Heart left ventricle (tissue), 16 donors: ENCODE measurements at places on chromosomes 13 and 19. TPM values are rescaled to one million over a fixed set of nuclear protein-coding genes. Genes with fewer than 3 reads are reported as not detected.

Gene MYO1F
- 9.2 TPM for total RNA-seq

Gene IL17D
- total RNA-seq: 1.6 TPM

Gene LSM7
- 47.7 TPM for total RNA-seq

Gene DMKN
- total RNA-seq: 15.5 TPM

Gene GPR18
- total RNA-seq: not detected

Gene SLC25A41
- 0.56 TPM for total RNA-seq

Gene PTBP1
- total RNA-seq: 65.7 TPM

DNA sequence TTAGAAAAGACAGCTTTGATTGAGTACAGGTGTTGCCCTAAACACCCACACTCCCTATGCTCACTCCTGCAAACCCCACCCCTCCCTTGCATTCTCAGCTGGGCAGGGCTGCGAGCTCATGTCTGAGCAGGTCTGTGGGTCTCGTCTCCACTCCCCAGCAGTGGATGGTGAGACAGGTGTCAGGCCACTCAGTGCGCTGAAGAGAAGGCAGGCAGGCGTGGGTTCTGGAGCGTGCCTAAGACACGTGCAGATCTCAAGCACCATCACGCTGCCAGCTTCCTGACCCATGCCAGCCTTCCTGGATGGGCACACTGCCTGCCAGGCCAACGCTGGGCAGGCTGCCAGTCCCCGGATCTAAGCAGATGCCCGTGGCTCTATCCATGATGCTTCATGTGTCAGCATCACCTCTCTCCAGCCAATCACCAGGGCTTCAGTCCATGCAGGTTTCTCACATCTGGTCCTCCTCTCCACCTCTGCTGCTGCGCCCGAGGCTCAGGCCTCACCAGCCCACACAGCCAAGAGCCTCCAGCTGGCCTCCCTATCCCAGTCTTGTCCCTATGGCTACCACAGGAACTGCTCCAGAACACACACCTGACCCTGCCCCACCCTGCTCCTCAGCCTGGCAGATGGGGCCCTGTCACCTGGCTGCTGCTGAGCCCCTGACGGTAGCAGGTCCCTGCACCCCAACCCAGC, 42.6 kb downstream of the EPS15L1 start:
- peaks cover 11% of the 10 kb centered on the region for H3K4me1 ChIP-seq
- peak; percentile 81 for DNase-seq
- H3K36me3 ChIP-seq: peaks cover 92% of the 10 kb centered on the region
- no peak overlapping the region for H3K4me3 ChIP-seq
- H3K27me3 ChIP-seq: no peaks in the 10 kb centered on the region

DNA sequence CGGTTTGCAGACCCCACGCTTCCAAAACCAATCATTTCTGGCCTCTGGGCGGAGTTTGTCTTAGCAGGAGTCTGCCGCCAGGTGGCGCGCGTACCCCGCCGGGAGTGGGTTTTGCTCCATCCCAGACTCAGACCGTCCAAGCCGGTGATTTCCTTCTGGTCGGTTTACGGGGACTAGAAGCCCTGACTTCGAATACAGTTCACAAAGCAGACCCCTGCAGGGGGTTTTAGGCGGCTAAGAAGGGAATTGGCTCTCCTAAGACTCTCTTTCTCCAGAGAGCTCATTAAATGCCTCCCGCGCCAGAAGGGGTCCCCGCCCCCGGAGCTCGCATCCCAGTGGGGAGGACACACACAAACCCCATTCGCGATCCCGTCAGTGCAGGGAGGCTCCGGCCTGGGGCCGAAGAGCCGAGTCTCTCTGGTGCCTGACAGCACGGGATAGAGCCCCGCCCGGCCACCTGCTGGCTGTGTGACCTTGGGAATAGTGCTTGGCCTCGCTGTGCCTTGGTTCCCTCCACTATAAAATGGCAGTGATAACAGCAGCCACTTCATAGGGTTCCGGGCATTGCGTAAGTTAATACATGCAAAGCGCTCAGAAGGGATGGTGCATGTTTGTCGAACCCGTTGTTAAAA, 8.6 kb upstream of the NUP62 start:
- no peaks in the 10 kb centered on the region for H3K4me1 ChIP-seq
- H3K36me3 ChIP-seq: no peaks in the 10 kb centered on the region
- DNase-seq: peak; percentile 80
- no peaks in the 10 kb centered on the region for H3K27me3 ChIP-seq
- peak overlapping the region; percentile 8 for H3K4me3 ChIP-seq

DNA sequence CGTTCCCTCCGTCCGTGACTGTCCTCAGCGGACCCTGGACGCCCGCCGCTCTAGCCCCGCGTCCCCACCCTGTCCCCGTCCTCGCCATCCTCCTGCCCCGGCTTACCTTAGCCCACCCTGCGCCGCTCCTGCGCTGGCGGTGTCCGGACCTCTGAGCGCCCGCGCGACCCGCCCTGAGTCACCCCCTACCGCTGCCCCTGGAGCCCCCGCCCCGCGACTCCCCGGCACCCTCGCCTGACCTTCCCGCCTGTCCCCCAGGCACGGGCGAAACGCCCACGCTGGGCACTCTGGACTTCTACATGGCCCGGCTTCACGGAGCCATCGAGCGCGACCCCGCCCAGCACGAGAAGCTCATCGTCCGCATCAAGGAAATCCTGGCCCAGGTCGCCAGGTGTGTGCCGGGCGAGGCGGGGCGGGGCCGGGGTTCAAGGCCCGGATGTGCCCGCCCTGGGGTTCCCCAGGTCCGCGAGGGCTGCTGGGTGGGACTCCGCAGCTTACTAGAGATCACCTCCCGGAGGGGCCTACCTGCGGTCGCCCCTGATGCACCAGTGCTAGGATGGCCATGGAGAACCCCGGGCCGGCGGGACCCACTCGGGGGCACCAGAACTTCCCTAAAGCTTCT, 5.1 kb downstream of the HMG20B start:
- no peak for DNase-seq
- H3K4me3 ChIP-seq: no peak overlapping the region
- H3K36me3 ChIP-seq: no peaks in the 10 kb centered on the region
- H3K4me1 ChIP-seq: peaks cover 17% of the 10 kb centered on the region
- H3K27me3 ChIP-seq: no peaks in the 10 kb centered on the region
- H3K27ac ChIP-seq: no peak overlapping the region

DNA sequence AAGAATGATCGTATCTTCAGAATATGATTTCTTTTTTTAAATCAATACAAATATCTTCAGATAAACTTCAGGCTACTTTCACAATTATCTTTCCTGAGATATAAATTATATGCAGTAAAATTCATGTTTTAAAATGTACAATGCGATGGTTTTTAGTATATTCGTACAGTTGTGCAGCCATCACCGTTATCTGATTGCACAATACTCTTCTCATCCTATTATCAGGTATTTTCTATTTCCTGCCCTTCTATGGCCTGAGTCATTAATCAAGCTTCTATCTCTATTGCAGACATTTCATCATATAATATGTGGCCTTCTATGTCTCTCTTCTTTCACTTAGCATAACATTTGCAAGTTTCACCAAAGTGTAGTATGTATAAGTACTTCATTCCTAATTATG, 1360.2 kb upstream of the SLC10A2 start:
- no peak overlapping the region for H3K4me3 ChIP-seq
- H3K27ac ChIP-seq: no peak overlapping the region

GRCh38 chr19:2811735-2812413, 7.8 kb upstream of the ZNF554 start:
- H3K4me3 ChIP-seq: no peak overlapping the region
- peaks cover 42% of the 10 kb centered on the region for H3K36me3 ChIP-seq
- H3K27ac ChIP-seq: no peak overlapping the region
- DNase-seq: no peak

- H3K4me3 ChIP-seq: no peak overlapping the region
- no peaks in the 10 kb centered on the region for H3K36me3 ChIP-seq
- no peaks in the 10 kb centered on the region for H3K4me1 ChIP-seq
- DNase-seq: no peak
- no peak overlapping the region for H3K27ac ChIP-seq
- no peaks in the 10 kb centered on the region for H3K27me3 ChIP-seq
Measured at GRCh38 chr13:47835470-47836228, 165.4 kb downstream of the SUCLA2 start.

DNA sequence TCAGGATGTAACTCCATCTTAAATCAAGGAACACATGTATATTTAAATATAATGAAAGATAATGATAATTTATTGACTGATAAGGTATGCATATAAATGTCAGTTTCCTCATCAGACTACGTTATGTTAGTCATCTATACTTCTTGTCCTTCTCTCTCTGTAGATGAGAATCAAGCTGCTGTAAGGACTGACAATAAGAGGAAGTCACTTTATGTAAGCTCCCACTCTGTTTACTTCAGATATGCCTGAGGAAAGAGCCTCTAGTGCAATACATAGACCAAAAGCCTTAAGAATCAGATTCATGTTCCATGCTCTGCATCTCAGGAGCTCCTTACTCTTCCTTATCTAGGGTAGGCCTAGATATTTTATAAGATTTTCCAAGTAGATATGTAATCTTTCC, 9.6 kb upstream of the SLITRK6 start:
- no peaks in the 10 kb centered on the region for H3K36me3 ChIP-seq
- no peak overlapping the region for H3K27ac ChIP-seq
- H3K4me1 ChIP-seq: no peaks in the 10 kb centered on the region
- no peak for DNase-seq
- H3K4me3 ChIP-seq: no peak overlapping the region
- H3K27me3 ChIP-seq: no peaks in the 10 kb centered on the region

DNA sequence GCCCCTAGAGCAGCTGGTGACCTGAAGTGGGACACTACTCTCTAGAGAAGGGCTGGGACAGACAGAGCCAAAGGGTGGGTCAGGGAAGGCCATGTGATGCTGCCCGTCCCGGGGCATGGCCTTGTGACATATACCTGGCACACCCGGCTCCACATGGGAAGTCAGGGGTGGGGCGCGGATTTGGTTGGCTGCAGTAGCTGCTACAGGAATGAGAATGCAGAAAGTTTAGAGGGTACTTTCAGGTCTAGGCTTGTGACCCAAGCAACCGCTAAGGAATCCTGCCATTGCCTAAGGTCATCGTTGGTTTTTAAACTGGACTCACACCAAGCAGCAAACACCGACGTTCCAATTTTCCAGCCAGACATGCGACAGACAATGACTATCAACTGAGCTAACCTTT, 25.9 kb downstream of the RCBTB2 start:
- no peak for DNase-seq
- H3K4me3 ChIP-seq: no peak overlapping the region
- no peaks in the 10 kb centered on the region for H3K27me3 ChIP-seq
- H3K36me3 ChIP-seq: peaks cover 25% of the 10 kb centered on the region
- H3K27ac ChIP-seq: peak overlapping the region; percentile 84
- peaks cover 37% of the 10 kb centered on the region for H3K4me1 ChIP-seq
